ENCODE measurements at places on chromosomes 13 and 19. TPM values are rescaled to one million over a fixed set of nuclear protein-coding genes. Genes with fewer than 3 reads are reported as not detected.

DNA sequence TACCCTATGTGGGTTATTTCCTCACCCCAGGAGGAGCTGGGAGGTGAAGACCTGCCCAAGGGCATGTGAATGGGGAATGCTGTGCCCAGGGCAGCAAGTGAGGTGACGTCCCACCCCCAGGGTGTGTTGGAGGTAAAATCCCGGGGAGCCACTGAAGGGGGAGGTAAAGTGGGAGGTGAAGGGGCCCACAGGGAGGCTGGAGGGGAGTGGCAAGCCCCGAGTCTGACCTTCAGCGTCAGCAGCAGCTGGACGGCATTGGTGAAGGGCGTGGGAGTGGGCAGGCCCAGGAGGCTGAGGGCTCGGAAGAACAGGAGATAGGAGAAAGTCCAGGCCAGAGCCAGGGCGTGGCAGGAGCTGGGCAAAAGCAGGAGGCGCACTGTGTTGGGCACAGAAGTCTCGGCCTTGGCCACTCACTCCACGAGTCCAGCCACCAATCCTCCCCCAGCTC is 2.4 kb downstream of the MBOAT7 start:
- DNase-seq = no peak

Gene CDK8
- 36.8 TPM for total RNA-seq

Gene OR7C2
- not detected for total RNA-seq

Gene HSD11B1L
- total RNA-seq = 28.5 TPM

DNA sequence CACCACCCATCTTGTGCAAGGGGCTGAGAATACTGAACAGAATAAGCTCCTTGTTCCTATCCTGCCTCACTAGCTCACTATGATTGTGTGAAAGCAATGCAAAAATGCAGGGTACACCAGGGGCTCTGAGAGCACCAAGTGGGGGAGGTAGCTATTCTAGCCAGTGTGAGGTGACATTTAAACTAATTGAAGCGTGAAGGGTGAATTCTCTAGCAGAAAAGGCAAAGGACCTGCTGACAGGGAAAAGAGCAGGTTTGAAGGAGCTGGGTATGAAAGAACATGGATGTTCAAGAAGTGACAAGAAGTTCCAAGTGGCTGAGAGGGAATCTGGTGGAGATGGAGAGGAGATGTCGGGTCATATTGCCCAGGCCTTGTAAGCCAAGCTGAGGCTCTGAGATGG is 64.2 kb downstream of the SIAH3 start:
- no peak for DNase-seq

Gene RFPL4A
- total RNA-seq = not detected

Gene CACNG7
- total RNA-seq = 9.7 TPM

DNA sequence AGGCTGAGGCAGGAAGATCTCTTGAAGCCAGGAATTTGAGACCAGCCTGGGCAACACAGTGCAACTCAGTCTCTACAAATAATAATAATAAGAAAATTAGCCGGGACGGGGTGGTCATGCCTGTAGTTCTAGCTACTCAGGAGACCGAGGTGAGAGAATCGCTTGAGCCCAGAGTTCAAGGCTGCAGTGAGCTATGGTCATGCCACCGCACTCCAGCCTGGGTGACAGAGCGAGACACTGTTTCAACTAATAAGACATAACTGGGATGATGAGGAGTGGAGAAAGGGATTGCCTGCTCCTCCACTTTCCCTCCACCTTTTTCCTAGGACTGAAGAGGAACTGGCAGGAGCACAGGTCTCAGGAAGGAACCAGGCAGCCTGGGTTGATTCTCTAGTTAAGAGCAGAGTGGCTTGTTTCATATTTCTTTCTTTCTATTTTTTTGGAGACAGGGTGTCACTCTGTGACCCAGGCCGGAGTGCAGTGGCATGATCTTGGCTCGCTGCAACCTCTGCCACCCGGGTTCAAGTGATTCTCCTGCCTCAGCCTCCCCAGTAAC is 4.6 kb upstream of the GPI start:
- DNase-seq = no peak

GRCh38 chr19:12723641-12724426 is at the start of gene TNPO2:
TSS of gene TNPO2 (minus strand) at chr19:12723932. CDS start at chr19:12720977, 2,955 bp downstream.
- DNase-seq = no peak

Gene MBD3L3
- not detected for total RNA-seq

DNA sequence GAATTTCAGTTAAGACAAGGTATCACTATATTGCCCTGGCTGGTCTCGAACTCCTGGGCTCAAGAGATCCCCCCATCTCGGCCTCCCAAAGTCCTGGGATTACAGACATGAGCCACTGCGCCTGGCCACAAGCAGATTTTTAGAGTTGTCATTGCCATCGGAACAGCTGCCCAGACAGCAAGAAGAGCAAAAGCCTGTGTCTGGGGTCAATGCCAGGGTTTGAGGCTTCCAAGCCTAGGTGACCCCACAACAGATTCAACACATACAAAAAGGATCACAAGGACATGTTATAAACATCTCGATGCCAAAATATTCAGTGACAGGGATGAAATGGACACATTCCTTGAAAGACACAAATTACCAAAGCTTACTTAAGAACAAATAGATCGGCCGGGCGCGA is 40.1 kb upstream of the KLF2 start:
- DNase-seq = no peak

GRCh38 chr19:16627193-16627927 is 644 bp downstream of the MED26 start:
- DNase-seq = peak; percentile 11

- peak; percentile 70 for DNase-seq
Observed at GRCh38 chr19:7870571-7871436, 3.4 kb downstream of the PRR36 start.

Data from spinal cord (tissue), 10 donors.